ENCODE measurements at places on chromosomes 13 and 19.

GRCh38 chr13:41639237-41639904, 182.0 kb downstream of the RGCC start:
- DNase-seq = no peak

DNA sequence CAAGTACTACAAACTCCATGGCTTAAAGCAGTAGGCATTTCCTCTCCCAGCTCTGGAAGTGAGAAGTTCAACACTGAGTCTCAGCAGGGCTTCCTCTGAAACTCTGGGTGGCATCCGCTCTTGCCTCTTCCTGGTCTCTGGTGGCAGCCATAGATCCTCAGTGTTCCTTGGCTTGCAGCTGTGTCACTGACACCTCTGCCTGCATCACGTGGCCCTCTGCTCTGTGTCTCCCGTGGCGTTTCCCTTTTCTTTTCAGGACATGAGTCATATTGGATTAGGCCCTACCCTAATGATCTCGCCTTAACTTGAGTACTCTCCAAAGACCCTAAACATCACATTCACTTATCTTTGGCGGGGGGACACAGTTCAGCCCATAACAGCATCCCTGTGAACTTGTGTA, 466.7 kb downstream of the MYO16 start:
- DNase-seq = no peak

GRCh38 chr13:97027162-97027554, 32.9 kb upstream of the OXGR1 start:
- no peak for DNase-seq

- no peak for DNase-seq
These were observed 431.0 kb upstream of the HTR2A start for GRCh38 chr13:47327861-47328260.

GRCh38 chr13:58300224-58300623, 668.7 kb downstream of the PCDH17 start:
- DNase-seq = no peak

GRCh38 chr13:103568314-103568713, 502.1 kb upstream of the SLC10A2 start:
- no peak for DNase-seq

DNA sequence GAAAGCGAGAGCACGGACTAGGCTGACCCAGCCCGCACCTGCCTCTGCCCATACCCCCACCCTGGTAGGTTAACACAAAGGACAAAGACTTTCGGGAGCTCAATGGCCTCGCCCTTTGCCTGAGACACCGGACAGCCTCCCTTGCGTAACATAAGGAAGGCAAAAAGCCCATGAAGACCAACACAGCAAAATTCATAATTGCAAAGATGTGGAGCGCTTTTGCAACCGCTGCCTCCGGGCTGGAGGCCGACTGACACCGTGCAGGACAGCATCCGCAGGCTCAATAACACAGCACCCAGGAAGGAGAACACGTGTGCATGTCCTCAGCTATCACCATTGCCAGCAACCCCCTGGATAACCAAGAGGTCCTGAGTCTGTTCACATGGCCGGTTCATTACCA, 15.4 kb downstream of the LILRA1 start:
- DNase-seq = no peak

DNA sequence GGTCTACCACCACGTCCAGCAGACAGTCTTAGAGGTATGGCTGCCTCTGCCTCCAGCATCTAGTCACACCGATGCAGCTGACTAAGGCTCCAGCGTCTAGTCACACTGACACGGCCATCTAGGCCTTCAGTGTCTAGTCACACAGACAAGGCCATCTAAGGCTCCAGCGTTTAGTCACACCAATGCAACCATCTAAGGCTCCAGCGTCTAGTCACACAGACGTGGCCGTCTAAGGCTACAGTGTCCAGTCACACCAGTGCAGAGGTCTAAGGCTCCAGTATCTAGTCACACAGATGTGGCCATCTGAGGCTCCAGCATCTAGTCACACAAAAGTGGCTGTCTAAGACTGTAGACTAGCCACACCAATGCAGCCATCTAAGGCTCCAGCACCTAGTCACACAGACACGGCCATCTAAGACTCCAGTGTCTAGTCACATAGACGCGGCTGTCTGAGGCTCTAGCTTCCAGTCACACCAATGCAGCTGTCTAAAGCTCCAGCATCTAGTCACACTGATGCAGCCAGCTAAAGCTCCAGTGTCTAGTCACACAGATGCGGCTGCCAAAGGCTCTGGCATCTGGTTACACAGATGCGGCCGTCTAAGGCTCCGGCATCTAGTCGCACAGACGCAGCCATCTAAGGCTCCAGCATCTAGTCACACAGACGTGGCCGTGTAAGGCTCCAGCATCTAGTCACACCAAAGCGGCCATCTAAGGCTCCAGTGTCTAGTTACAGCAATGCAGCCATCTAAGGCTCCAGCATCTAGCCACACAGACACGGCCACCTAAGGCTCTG, 55.1 kb downstream of the KLF2 start:
- no peak for DNase-seq

DNA sequence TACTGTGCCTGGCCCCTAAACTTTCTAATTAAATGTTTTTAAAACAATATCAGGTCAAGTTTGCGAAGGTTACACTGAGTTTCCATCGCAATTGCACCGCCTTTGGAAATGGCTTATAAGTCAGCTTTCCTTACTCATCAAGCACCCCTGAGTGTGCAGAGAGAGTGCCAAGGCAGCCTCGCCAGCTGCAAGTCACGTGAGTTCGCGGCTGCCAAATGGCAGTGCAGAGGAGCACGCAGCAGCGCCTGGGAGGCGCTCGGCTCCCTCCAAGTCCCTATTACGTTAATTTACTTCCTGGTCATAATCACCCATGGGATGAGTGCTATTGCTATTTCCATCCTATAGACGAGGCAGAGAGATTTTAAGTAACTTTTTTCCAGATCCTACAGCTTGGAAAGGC, 319.6 kb downstream of the TEX29 start:
- no peak for DNase-seq

DNA sequence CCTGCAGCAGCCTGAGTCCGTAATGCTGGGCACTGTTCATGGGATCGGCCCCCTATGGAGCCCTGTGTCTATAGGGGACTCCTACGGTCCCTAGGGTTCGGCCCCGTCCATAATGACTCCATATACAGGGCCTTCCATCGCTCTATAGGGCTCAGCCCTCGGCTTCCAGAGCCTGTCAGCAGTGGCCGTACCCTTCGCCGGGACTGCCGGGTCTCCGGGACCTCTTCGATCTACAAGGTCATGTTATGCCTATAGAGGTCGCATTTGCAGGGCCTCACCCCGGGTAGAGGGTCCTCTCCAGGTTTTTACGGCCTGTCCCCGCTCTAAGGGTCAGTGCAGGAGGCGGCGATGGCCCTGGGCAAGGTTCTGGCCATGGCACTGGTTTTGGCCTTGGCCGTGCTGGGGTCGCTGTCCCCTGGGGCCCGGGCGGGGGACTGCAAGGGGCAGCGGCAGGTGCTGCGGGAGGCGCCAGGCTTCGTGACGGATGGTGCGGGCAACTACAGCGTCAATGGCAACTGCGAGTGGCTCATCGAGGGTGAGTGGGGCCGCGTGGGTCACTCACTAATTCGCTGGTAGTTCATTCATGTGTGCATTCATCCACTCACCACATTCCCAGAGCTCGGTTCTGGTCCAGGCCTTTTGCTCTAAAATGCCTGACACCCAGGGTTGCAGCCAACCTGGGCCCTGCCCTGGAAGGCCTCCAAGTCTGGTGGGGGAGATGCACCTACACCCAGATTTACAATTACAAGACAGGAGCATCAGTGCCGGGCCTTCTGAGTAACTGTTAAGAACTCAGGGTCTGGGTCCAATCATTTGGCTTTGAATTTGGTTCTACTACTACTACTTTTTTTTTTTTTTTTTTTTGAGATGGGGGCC, 699 bp downstream of the MEGF8 start:
- DNase-seq = no peak

DNA sequence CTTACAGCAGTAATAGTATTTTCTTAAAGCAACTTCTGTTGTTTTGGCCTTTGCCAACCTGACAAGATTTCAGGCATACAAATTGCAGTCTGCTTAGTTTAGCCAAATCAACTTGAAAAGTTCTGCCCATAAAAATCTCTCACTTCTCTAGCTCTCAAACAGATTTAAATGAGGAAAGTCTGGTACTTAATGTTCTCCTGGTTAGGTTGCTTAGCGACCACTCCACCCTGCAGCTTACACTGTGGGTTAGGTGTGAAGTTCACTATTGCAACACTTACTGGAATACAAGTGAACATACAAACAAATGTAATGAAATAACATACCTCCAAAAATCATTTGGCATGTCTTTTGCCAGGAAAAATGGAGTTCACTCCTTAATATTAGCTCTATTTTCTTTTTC, 178.7 kb upstream of the PCDH9 start:
- peak; percentile 42 for DNase-seq

GRCh38 chr13:51063909-51064308, 47.2 kb downstream of the C13orf42 start:
- DNase-seq = no peak

- DNase-seq = no peak
These were observed 9.8 kb upstream of the ALOX5AP start for GRCh38 chr13:30725326-30726085.

DNA sequence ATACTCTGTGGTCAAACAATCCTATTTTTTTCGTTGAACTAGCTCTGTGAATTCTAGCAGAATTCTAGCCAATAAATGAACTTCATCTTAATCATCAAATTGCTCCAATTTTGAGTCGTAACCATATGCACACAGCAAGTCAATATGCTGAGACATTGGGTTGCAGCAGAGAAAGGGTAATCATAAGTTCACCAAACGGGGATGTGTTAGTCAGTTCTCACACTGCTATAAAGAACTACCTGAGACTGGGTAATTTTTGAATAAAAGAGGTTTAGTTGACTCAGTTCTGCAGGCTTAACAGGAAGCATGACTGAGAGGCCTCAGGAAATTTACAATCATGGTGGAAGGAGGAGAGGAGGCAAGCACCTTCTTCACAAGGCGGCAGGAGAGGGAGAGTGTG, 67.7 kb upstream of the ABCC4 start:
- no peak for DNase-seq

DNA sequence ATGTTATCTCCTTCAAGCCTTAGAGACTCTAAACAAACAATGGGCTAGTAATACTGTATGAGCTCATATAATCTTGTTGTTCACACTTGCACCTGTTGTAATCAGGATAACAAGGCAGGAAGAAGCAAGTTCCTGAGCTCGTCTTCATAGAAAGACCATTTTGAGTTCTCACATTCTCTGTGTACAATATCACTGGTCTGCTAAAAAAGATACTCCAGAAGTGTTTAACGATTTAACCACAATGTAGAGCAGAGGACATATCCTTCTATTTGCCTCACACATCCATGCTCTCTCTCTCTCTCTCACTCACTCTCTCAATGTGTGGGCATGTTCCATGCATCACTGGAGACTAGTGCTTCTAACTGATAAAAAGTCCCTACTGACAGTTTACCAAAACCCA, 122.9 kb downstream of the MIPEP start:
- no peak for DNase-seq

DNA sequence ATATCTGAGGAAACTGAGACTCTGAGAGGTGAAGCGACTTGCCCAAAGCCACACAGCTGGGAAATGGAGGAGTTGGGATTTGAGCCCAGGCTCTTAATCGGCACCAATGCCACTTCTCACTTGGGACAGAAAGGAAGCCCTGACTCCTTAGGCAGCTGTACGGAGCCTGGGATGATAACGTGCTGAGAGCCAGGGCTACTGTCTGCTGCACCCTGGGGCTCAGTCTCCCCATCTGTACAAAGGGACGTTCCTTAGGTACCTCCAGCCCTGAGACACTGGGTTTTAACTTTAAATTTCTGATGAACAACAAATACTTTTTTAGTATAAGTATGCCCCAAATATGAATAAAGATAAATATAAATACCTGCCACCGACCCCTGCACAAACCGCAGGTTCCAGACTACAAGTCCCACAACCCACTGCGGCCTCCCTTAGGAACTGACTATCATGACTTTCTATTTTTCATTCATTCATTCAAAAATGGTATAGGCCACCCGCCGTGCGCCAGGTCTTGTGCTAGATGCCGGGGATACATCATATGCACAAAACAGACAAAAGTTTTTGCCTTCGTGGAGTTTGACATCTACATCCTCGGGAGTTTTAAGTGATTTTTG, 776 bp upstream of the NCLN start:
- DNase-seq = peak; percentile 74

GRCh38 chr13:109671919-109672318, 114.5 kb downstream of the IRS2 start:
- no peak for DNase-seq

GRCh38 chr13:72963762-72964161, 95.0 kb upstream of the KLF5 start:
- DNase-seq = no peak

DNA sequence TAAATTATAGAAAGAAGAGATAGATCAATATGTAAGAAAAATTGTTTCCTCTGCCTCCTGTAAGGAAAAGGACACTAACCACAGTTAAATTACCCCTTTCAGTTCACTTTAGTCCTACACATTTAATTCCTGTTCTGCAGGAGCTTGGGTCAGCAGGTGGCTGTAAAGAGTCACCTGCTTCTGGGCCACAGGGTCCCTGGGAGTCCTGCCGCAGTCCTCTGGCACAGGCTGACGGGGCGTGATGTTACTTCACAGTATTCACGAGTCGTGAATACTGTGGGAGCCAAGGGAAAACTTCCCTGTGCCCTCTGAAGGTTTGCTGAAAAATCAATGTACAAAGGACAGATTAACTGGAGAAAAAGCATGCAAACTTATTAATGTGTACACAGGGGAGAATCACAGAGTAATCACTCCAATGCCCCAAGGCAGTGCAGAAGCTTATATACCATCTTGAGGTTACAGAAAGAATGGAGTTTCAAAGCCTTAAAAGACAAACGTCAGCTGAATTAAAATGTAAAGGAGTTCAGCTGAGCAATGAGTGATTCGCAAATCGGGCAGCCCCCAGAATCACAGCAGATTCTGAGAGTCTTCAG, 125.8 kb upstream of the TMTC4 start:
- no peak for DNase-seq

DNA sequence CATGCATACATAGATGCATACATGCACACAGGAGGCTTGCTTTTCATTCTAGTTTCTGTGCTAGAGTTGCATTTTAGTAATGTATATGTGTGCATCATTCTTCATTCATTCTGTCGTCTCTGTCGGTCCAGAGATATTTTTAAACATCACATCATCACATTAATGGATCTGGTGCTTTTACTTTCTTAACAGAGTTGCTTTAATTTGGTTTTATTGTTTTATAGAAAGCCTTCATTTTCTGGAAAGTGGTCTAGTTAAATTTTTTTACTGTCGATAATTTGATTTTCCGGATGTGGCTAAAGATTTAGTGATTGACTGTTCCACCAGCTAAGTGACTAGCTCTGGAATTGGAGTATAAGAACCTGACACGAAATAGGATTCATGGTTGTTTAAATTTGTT, 16.9 kb downstream of the BIVM start:
- no peak for DNase-seq

Data from hepatocyte (in vitro differentiated cells).